ENCODE measurements at places on chromosomes 6 and 20.

DNA sequence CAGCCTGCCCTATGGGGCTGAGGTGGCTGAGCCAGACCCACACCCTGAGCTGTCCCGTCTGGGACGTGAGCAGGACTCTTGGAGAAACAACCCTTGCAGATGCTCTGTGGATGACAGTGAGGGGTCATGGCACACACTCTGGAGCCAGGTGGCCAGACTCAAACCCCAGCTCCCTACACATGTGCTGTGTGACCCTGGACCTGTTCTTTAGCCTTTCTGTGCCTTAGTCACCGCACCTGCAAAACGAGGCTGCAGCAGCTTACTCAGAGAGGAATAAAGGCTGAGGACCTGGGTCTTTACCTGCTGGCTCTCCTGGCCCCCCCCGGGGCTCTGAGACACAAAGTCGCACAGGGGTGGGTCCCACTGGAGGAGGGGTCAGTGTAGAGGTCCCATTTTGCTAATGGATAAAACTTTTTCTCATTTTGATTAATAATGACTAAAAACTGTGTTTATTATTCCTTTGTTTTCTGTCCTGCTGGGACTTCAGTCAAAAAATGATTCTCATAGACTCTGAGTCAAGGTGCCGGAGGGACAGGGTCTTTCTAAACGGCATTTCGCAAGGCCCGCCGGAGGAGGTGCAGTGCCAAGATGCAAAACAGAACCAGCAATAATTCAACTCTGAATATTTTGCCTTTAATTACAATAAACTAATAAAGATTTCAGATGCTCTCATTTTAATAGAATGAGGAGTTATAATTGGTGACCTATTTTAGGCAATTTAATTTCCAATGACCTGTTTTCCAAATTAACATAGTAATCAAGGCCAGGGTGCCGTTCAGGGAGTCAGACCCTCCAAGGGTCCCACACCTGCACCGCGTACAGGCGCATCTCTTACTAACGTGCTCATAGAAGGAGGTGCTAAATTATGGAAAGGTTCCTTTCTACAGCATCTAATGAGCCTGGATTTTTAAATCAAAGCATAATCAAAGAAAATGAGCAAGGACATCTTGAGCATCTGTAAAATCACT lies 62.4 kb downstream of the YTHDF1 start:
- DNase-seq, result no peak

DNA sequence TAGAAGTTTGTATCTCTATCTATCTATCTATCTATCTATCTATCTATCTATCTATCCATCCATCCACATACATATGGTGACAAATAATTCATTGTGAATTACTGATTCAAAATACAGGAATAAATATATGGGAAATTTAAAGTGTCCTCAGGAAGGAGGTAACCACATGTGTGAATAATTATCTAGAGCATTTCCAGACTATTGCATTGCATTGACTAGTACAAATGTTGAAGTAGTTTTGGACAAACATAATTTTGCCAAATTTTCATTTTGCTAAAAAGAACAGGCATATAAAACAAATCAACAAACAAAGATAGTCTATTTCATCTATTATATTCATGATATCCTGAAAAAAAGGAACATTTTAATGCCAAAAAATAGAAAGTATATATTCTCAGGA lies 192.7 kb downstream of the UTRN start:
- DNase-seq, result no peak

- DNase-seq, result no peak
Observed at GRCh38 chr6:79117752-79118151, 39.7 kb upstream of the PHIP start.

DNA sequence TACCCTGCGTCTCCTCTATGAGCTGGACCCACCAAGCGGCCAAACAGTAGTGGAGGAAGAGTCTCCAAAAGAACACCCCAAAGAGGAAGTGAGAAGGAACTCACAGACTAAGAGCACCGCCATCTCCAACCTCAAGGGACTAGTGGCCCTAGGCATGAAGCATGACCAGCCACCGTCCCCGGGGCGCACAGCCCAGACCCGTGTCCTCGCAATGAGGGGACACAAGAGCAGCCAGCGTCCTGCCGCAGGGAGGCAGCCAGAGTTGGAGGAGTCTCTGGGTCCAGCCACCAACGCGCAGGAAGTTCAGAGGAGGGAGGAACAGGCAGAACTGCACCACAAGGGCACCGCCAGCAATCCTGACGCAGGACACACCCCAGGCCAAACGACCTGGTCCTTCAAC lies 72.6 kb downstream of the TAF4 start:
- no peak for DNase-seq

DNA sequence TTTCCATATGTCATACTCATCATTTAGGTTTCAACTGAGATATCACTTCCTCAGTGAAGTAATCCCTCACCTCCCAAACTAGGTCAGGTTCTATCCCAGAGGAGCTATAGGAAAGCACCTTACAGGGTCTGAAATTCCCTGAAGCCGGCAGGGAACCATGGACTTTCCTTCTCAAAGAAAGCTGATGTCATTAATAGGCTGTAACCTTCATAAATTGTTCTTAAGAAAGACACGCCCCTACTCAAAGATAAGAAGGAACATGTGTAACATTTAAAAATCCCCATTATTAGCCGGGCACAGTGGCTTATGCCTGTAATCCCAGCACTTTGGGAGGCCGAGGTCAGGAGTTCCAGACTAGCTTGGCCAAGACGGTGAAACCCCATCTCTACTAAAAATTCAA lies 50.0 kb upstream of the RNGTT start:
- no peak for DNase-seq

DNA sequence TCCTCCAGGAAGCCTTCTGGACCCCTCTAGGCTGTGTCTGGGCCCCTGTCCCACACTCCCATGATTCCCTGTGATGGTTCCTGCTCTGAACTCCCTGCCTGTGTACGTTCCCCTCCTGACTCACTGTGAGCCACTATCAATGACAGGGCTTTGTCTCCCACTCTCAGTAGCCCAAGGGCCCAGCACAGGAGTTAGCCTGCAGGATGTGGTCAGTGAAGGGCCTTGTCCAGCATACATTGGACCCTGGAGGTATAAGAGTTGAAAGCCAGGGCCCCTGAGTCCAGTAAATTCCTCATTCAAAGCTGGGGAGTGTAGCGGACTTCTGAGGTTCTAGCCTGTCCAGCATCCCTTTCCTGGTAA lies 19.0 kb downstream of the ZBP1 start:
- DNase-seq, result no peak

DNA sequence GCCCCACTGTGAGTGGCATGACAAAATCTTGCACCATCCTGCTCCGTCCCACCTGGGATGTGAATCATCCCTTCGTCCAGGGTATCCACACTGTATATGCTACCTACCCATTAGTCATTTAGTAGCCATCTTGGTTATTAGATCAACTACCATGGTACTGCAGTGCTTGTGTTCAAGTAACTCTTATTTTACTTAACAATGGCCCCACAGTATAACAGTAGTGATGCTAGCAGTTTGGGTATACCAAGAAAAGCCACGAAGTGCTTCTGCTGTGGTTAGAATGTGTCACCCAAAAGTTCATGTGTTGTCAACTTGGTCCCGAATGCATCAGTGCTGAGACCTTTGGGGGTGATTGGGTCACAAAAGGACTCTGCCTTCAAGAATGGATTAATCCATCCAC lies 11.7 kb downstream of the OSER1 start:
- no peak for DNase-seq

All from stimulated activated CD8-positive, alpha-beta memory T cell treated with anti-CD3 and anti-CD28 coated beads, Interleukin-15, amount 100 ng/mL, for 4 hours (primary cell).